ENCODE measurements at places on chromosomes 13 and 19.

DNA sequence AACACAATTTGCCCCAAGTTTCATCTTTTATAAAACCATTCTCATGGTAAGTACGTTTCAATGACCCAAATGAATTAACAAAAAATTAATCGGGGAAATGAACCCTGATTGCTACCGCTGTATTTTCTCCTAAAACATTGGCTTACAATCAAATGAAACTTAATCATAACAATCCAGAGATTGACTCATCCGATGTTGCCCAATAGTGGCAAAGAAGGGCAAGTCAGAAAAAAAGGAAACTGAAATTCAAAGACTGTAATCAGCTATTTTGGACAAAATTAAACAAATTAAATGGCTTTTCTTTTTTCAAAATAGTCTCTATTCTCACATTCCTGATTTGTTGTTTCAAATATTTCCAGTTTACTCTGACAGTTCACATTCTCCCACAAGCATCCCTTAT lies 3.9 kb upstream of the ACOD1 start:
- DNase-seq = no peak

GRCh38 chr13:93690139-93690538 lies 463.5 kb downstream of the GPC6 start:
- no peak for DNase-seq

GRCh38 chr13:111280681-111281585 lies 39.5 kb upstream of the TEX29 start:
- no peak for DNase-seq

DNA sequence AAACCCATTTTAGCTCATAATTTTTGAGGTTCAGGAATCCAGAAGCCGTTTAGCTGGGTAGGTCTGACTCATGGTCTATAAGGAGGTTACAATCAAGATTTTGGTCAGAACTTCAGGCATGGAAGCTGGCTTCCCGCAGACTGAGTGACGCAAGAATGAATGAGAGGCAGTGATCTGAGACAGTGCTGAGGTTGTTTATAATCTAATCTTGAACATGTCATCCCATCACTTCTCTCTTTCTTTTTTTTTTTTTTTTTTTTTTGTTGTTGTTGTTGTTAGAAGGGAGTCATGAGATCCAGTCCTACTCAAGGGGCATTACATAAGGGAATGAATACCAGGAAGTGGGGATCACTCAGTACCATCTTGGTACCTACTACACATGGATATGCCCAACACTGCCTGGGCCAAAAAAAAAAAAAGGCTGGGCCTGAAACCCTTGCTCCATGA lies 217.4 kb downstream of the DLEU7 start:
- no peak for DNase-seq

DNA sequence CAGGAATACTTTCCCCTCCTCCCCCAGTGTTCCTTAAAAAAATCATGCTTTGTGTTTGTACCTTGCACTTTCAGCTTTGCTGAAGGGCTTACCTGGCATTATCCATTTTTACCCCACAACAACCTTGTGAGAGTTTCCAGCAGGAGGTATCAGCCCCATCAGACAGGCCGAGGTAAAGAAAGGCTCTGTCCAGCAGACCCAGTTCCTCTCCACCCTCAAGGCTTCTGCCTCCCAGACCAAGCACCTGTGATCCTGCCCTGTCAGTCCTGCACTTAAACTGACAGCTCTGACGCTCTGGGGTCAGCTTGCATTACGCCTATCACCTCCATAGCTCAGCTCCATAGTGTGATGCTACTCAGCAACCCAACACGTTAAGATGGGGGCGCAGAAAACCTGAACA lies 803.1 kb downstream of the UQCRFS1 start:
- DNase-seq = no peak

DNA sequence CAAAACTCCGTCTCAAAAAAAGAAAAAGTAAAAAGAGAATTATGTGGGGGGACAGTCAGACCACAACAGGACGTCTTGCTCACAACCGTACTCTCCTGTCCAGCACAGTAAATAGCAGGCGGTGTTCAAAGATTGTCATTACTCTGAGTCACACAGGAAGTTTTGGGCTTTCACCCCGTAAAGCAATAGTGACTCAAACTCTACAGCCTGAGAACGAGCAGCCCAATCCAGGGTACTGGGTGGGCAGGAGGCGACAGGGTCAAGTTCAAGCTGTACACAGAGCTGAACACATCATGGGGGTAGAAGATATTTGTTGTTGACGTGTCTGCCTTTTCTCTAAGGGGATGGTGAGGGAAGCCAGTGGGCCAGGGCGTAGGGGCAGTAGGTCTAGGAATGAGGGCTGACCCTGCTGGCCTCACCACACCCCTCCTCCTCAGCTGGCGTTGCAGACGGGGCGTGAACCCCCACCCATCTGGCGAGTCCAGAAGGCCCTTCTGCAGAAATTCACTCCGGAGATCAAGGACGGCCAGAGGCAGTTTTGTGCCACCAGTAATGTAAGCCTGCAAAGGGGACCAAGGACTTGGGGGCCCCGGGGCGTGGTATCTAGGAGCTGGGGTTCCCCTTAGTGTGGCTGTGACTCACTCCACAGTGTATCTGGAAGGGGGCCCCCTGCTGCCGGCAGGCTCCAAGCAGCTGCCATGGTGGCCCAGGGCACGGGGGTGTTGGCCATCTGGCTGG lies 23.3 kb downstream of the PRR12 start:
- DNase-seq = no peak

DNA sequence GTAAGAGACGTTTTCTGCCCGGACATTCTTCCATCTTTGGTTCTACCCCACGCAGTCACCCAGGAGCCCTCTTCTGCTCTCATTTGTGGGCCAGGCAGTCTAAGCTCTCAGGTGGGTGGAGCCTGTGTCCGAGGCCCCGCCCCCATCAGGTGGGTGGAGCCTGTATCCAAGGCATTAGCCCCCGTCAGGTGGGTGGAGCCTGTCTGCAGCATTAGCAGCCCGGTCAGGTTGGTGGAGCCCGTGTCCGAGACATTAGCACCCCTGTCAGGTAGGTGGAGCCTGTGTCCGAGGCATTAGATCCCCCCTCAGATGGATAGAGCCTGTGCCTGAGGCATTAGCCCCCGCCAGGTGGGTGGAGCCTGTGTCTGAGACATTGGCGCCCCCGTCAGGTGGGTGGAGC lies 45.5 kb upstream of the C13orf46 start:
- no peak for DNase-seq
